ENCODE measurements at places on chromosomes 3 and 15.

DNA sequence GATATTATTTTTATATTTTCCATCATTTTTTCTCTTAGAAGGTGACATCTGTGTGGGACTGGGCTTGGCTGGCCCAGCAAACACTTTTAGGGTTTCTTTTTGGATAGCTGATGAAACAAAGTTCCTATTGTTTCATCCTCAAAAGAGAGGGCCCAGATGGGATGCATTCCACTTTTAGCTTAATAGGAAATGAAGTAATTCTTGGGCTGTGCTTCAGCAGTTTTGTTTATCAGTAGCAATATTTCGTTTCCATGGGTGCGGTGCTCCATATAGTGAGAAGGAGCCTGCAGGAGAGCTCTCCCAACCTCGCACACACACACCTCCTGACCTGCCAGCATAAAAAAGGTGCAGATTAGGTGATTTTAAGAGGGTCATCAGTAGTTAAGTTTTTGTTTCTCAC, 147.5 kb downstream of the AKAP13 start:
- DNase-seq, result no peak

GRCh38 chr15:63322541-63322940, 45.1 kb downstream of the APH1B start:
- DNase-seq, result no peak

GRCh38 chr3:65677486-65678010, 361.2 kb downstream of the MAGI1 start:
- DNase-seq, result no peak

DNA sequence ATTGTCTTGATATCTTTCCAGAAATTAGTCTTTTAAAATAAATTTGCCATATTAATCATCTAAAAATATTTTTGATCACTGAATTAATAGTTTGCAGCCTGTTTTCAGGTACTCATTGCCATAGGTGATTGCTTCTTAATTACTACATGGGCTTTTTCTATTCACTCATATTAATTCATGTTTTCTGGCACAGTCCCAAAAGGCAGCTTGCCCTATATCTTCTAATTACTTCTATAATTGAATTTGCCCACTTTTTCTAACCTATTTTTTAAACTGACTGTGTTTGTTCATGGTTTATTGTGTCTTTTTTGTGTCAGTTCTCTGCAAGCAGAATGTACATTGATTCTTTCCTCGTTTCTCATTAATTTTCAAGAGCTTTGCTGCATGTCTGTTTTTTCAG, 85.7 kb upstream of the SOX2 start:
- DNase-seq, result no peak
